ENCODE measurements at places on chromosomes 1 and 21. TPM values are rescaled to one million over a fixed set of nuclear protein-coding genes. Genes with fewer than 3 reads are reported as not detected.

GRCh38 chr1:220691053-220691684 lies 1.0 kb downstream of the C1orf115 start:
- no peak for DNase-seq
- peaks cover 5% of the 10 kb centered on the region for H3K4me1 ChIP-seq
- H3K4me3 ChIP-seq = no peak overlapping the region

The PLA2G4A gene
- 12.3 TPM for total RNA-seq

The LRRC38 gene
- not detected for total RNA-seq

The TFF3 gene
- not detected for total RNA-seq

The ETV3L gene
- not detected for total RNA-seq

DNA sequence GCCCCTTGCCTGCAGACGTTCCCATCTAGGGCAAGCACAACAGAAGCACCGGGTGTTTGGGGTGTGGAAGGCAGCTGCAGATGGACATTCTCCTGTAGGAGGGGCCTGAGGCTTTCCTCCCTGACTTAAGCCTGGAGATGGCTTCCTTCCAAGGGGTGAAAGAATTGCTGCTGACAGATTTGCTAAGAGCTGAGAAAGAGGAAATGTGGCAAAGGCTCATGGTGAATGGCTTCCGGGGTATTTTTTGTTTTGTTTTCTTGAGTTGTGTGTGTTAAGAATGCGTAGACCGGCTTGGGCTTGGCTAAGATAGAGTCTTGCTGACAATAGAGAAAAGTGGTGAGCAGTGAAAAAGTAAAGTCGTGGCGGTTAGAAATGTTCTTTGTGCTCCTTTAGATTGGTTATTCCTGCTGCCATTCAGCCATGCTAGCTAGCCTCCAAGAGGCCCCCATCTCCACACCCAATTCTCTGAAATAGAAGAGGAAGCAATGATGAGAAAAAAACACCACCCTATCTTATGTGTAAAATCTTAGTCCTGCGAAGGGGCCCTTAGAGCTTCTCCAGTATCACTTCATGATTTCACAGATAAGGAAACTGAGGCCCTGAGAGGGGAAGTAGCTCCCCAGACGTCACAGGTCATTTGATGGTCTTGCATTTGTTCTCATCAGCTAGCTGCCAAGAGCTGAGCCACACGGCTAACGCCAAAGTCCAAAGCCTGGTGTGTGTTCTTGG lies 36.9 kb downstream of the EIF2D start:
- no peaks in the 10 kb centered on the region for H3K36me3 ChIP-seq
- H3K27me3 ChIP-seq = no peaks in the 10 kb centered on the region
- DNase-seq = no peak
- H3K4me3 ChIP-seq = no peak overlapping the region
- peaks cover 14% of the 10 kb centered on the region for H3K4me1 ChIP-seq
- H3K27ac ChIP-seq = no peak overlapping the region

The LHX8 gene
- not detected for total RNA-seq

The TMEM269 gene
- total RNA-seq = under 0.01 TPM

The RAP1GAP gene
- 0.29 TPM for total RNA-seq

The RGS4 gene
- 130 TPM for total RNA-seq

DNA sequence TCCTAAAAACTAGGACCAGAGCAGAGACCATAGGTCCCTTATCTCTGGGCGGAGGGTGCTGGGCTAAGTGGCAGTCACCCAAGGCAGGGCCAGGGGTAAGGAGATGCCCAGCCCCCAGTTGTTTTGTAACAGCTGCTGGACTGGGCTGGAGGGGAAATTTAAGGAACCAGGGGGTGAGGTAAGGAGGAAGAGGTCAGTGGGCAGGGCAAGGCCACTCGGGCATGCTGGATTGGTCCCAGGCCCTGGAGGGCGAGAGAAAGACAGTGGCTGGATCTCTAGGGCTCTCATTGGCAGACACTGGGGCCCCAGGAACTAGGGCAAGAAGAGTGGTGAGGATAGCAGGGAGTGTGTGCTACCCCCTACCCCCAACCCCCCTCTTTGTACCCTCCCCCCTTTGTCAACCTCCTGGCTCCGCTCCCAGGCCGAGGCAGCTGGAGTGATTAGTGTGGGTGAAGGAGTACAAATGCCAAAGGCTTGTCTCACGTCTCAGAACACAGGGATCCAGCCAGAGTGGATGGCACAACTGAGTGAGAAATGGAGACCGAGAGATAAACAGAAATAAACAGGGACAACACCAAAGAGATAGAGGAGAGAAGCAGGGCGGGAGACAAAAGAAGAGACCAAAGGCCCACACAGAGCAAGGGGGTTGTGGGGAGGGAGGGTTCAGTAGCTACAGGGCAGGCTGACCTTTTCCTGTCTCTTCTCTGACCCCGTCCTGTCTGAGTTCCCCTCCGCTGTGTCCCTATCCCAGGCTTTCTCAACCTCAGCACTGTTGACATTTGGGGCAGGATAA lies 20.5 kb upstream of the THRAP3 start:
- peak; percentile 87 for DNase-seq
- no peaks in the 10 kb centered on the region for H3K27me3 ChIP-seq
- peak overlapping the region; percentile 68 for H3K27ac ChIP-seq

- no peak for DNase-seq
- no peak overlapping the region for H3K27ac ChIP-seq
- H3K27me3 ChIP-seq = no peaks in the 10 kb centered on the region
- H3K4me3 ChIP-seq = no peak overlapping the region
- no peaks in the 10 kb centered on the region for H3K36me3 ChIP-seq
- no peaks in the 10 kb centered on the region for H3K4me1 ChIP-seq
These were observed 187.7 kb downstream of the SDCCAG8 start for GRCh38 chr1:243443557-243443956.

The AGT gene
- total RNA-seq = 1.5 TPM

- no peak overlapping the region for H3K4me3 ChIP-seq
- no peaks in the 10 kb centered on the region for H3K27me3 ChIP-seq
- DNase-seq = no peak
These were observed 39.0 kb upstream of the ATP1A1 start for GRCh38 chr1:116334015-116334547.

The LCE1F gene
- not detected for total RNA-seq

DNA sequence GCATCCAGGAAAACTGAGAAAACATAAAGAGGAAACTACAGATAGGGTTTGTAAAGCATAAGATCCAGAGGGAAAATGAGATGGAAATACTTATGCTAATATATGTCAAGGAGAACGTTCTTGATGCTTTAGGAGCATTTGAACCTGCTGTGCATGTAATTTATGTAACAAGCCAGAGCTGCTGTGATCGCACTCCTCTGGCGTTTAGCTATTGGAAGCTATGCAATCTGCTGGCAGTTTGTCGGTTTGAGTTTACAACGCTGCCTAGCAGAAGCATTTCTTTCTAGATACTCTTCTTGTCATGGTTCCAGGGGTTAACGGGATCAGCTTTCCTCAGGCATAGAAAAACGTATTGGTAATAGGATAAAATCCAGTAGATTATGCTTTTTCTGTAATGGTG lies 182.7 kb downstream of the KCNH1 start:
- no peak overlapping the region for H3K27ac ChIP-seq
- no peaks in the 10 kb centered on the region for H3K36me3 ChIP-seq
- DNase-seq = no peak
- H3K27me3 ChIP-seq = no peaks in the 10 kb centered on the region

DNA sequence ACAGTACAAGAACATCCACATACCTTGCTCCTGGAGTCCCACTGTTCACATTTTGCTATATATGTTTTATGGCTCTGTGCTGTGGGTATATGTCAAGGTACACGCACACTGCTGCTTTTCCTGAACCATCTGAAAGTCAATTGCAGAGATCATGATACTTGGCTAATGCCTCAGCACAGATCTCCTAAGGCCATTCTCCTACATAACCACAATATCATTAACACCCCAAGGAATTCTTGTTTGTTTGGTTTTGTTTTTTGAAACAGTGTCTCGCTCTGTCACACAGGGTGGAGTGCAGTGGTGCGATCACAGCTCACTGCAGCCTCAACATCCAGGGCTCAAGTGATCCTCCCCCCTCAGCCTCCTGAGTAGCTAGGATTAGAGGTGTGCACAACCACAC lies 16.0 kb downstream of the CTNNBIP1 start:
- no peaks in the 10 kb centered on the region for H3K27me3 ChIP-seq
- H3K4me1 ChIP-seq = peaks cover 41% of the 10 kb centered on the region
- H3K36me3 ChIP-seq = no peaks in the 10 kb centered on the region
- H3K4me3 ChIP-seq = no peak overlapping the region
- no peak for DNase-seq

The TMPRSS2 gene
- total RNA-seq = not detected

DNA sequence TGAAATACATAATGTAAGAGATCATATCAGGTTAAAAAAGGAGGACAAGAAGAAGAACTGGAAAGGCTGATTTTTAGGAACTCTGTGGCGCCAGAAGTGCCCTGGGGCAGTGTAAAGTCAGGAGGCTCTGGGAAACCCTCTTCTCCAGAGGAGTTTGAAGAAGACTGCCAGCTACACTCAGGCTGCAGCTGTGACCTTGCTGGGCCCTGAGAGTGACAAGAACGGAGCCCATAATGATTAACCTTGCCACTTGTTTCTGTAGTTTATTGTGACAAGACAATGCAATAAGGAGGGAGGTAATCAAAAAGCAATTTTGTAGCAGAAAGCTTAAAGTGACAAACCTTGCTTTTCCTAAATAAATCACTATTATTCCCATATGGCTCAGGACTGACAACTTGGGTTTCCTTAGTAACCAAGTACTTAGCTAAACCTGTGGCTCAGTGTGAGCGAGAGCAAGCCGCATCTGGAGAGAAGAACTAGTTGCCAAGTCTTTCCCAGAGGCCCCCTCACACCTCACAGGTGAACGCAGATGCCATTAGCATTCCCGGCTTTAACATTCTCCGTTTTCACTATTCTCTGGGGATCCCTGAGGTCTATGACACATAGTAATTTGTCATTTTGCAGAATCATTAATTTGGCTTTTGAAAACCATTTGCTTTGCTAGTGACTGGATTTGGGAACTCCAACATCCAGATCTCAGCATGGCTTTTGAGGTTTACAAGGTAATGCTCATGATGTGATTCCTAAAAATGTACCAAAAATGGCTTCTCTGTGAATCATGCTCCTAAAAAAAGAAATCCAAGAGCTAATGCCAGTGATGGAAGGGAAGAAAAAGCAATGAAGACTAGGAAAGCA lies 115.9 kb downstream of the OMA1 start:
- no peak overlapping the region for H3K27ac ChIP-seq
- peaks cover 12% of the 10 kb centered on the region for H3K4me1 ChIP-seq
- H3K36me3 ChIP-seq = no peaks in the 10 kb centered on the region
- DNase-seq = no peak
- H3K4me3 ChIP-seq = no peak overlapping the region
- no peaks in the 10 kb centered on the region for H3K27me3 ChIP-seq

The RGS8 gene
- not detected for total RNA-seq
